ENCODE measurements at places on chromosomes 1 and 21.

- no peak for DNase-seq
Observed at GRCh38 chr1:55574691-55575225, 359.6 kb upstream of the USP24 start.

DNA sequence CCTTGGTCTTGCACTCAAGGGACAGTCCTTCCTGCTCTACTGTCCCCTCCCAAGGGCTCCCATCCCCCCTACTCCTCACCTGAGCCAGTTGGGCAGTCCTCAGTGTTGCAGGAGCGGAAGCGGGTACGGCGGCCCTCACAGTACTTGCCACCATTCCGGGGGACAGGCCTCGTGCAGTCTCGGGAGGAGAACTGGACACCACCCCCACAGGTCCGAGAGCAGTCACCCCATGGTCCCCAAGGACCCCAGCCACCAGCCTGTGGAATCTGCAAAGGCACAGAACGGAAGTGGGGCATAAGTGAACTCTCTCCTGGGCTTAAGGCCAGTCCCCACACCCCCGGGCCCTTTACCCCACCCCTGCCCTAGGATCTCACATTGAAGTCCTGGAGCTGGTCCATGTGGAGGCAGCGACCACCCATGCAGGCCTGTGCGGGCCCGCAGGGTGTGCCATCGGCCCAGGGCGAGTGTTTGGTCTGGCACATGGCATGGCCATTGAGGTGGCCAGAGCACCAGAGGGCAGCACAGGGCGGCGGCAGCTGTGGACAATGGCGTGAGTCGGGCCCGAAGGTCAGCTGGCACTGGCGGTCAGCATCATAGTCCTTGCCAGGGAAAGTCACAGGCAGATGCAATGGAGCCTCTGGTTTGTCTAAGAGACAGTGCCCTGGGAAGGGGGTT, 5.2 kb downstream of the ADAMTS4 start:
- no peak for DNase-seq

GRCh38 chr21:26798856-26799751, 46.1 kb downstream of the ADAMTS1 start:
- peak; percentile 96 for DNase-seq

GRCh38 chr1:869499-870244, 54.1 kb upstream of the SAMD11 start:
- DNase-seq, result peak; percentile 82

- no peak for DNase-seq
Observed at GRCh38 chr1:4273243-4273642, 373.2 kb upstream of the C1orf174 start.

- DNase-seq, result peak; percentile 30
Observed at GRCh38 chr1:119565131-119565772, 58.2 kb downstream of the HSD3B1 start.

DNA sequence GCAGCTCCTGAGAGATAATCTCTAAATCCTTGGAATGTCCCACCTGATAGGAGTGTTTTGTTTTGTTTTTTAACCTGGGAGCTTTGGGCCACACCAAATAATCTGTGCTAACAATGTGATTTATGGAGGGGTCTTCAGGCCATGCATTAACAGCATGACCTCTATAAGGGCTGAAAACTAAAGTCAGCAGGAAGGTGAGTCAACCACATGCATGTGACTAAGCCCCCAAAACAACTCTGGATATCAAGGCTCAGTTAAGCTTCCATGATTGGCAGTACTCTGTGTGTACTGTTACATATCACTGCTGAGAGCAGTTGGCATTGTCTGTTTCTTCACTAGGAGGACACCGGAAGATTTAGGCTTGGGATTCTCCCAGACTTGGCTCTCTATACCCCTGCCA, 10.7 kb downstream of the AUNIP start:
- no peak for DNase-seq

- no peak for DNase-seq
Observed at GRCh38 chr1:55571767-55572166, 356.6 kb upstream of the USP24 start.

- no peak for DNase-seq
Observed at GRCh38 chr1:197843401-197843800, 59.0 kb upstream of the C1orf53 start.

DNA sequence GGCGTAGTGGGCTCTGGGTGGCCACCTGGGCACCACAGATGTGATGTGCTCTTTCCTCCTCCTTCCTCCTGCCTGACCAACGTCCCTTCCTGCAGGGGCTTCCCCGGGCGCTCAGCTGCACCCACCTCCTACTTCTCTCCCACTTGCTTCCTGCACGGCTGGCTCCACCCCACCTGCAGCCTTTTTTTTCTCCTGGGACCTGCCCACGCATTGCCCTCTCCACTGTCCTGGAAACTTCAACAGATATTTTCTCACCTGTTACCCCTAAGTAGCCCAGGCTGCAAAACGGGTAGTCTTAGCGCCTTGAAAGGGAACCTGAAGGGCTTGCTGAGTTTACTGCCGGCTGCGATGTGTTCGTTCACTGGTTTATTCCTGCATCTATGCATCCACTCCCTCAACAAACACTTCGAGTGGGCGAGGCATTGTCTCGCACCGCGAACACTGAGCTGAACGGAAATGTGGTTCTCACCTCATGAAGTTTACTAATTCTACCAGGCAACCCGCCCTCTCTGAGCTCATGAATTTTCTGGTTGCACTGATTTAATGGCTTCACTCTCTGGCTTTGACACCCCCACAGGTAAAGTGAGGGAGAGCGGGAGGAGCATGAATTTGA, 23.6 kb downstream of the ZBTB18 start:
- DNase-seq, result peak; percentile 60

DNA sequence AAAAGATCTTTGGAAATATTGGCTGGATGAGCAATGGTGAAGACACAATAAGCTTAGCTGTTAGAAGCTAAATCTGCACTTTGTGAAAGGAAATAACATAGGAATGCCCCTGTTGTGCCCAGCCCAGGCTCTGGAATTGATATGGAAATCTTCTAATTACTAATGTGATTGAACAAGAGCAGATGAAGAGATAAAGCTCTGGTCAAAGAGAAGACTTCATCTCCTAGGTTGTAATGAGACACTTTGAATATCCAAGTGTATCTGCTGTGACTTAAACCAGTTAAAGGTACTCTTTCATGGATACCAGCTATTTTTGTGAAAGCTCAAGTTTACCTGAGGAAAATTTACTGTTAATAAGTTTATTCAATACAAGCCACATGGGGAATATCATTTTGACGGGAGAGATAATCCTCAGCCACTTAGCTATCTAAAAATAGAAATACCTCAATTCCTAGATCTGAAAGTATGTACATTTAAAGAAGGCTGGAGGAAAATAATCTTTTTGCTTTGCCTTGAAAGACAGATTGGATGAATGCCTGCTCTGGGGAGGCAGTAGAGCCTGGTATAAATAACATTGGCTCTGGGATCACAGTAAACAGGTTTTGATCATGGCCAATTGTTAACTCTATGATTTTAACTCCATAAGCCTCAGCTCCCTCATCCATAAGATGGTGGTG, 494.0 kb upstream of the B3GALT2 start:
- DNase-seq, result no peak

DNA sequence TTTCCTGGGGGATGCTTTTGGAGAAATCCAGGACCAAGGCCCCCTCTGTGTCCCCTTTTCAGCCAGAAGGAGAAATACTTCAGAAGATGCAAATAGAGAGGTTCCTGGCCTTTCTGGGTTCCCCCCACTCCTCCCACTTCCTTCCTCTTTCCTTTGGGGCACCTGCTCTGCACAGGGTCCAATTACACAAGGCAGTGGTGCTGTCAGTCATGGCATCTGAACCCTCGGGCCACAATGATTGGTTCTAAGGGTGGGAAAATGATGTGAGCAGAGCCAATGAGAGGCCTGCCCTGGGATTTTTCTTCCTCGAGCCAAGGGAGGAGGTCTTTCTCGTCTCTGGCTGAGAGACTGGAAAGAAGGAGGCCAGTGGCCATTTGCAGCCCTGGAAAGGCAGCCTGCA, 282.2 kb downstream of the NPHP4 start:
- no peak for DNase-seq

- no peak for DNase-seq
Observed at GRCh38 chr1:113226148-113226547, 153.2 kb downstream of the LRIG2 start.

GRCh38 chr1:28078680-28079626, 9.5 kb downstream of the EYA3 start:
- DNase-seq, result no peak

Measured in DMS53 (cell line).